ENCODE measurements at places on chromosomes 4 and X.
A peak's percentile ranks its signal among the peaks of the same experiment; 100 is the strongest.

DNA sequence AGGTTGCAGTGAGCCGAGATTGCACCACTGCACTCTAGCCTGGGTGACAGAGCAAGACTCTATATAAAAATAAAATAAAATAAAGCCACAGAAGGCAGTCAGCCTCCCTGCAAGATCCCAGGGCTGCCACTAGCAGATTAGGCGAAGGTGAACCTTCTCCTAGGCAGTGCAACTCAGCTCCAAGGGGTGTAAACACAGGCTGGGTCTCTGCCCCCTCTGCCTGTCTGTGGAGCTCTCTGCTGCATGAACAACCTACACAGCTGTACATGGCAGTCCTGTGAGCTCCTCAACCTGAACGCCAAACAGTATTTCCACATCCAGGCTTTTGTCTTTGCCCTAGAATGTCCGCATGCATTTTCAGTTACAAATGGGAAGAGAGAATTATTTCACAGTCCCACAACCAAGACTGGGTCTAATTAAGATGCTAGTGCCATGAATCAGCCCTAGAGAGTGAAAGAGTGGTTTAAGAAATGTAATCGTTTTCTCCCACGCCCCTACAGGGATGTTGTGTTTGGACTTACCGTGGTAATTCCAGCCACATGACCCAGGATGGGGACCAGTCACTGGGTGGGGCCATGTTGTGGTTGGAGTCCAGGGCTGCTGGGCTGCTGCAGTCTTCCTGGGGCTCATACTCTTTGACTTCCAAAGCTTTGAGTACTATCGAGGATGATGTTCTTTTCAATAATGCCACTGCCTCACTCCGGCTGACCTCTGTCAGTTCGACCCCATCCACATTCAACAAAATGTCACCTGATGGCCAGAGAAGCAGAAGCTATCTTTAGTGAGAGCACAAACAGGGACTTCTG is 99.0 kb downstream of the FIP1L1 start:
- no peak for DNase-seq

DNA sequence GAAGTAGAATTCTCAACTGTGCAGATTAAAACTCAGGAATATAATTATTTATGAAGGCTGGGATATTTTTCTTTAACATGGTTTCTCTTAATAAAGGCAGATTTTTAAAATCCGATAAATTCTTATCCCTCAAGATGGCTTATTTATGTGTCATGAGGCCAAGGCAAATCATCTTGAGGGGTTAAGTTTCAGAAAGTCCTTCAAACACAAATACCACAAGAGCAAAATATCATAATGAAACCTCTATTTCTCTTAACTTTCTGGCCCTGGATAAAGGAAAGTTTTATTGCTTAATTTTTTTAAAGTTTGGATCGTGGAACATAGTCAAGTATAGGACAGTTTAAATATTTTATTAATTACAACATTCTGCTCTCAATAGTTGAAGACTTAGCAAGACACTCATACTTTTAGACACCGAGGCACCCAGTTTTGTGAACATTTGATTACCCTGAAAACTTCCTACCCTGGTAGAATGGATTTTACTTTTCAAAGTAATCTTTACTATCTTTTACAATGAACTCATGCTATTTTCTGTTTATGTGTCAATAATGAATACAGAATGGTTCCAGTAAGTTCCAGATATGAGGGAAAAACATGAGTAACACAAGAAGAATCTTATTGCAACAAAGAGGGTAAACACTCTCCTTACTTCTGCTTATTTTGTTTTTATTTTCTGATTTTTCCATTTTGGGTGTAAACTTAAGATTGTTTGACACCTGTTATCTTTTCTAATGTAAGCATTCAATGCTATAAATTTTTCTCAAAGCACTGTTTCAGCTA is 200.7 kb upstream of the IL15 start:
- no peak for DNase-seq

DNA sequence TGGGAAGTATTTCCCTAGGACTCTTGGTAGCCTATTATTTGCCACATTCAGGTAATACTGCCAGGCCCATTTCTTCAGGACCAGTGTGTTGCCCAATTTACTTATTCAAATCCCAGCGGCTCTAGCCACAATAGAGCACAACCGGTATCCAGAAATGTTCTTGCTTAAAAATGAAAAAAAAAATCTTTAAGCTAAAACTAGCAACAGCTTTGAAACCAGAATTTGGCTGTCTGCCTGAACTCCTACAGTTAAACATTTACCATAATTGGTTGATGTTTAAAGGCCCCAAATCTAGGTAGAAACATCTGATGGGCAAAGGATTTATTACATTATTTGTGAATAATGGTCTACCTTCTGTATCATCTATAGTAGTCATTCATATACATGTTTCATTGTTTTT is 930 bp upstream of the SLITRK4 start:
- DNase-seq = no peak

DNA sequence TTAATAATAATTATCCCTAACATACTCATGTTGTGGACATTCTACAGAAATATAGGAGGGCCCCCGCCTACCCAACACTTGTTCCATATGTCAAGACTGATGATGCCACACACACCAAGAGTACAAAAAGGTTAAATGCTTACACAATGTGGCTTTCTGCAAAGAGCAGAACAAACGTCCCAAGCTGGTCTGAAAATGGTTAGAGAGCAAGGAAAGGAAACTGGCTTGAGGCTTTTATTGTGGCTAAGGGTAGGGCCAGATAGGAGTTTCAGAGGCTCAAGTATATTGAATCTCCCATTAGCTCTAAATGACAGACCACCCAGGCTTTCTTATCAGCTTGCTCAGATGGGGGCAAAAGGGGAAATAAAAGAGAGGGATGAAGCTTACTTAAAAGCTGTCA is 134.1 kb upstream of the C1QTNF7 start:
- DNase-seq = no peak

- DNase-seq = no peak
These were observed 15.0 kb upstream of the TMEM144 start for GRCh38 chr4:158195297-158195696.

DNA sequence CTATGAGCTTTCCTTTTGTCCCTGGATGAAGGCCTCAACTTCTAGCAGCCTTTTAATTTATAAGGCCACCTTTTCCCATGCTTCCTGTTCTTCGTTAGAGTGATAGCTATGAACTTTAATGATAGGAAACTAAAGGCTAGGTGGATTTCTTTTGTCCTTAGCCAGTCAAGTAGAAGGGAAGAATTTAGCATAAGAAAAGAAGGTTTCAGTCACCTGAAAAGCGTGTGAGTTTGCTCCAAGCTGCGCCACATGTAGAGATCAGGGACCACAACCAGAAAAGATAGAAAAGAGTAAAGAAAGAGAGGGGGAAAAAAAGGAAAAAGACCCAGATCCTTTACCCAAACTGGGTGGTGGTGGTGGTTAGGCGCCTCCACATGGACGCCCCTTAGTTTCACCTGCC is 28.6 kb downstream of the LUZP4 start:
- no peak for DNase-seq

- peak; percentile 38 for DNase-seq
These were observed 1.2 kb upstream of the MORF4L2 start for GRCh38 chrX:103687696-103688201.

DNA sequence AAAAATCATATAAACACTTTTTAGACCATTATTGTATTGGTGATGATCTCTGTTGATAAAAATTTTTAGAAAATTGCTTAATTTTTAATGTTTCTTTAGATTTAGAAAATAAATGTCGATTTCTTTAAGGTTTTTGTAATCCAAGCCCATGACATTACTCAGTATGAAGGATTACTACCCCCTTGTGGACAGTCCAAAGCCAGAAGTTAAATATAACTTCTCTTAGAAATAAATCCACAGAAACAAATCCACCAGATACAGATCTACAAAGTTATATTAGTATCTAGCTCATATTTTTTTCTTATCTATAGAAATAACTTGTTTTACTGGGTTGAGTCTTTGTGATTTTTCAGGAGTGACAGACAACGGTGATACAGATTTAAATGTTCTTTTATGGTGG is 18.9 kb downstream of the TIFA start:
- DNase-seq = no peak

DNA sequence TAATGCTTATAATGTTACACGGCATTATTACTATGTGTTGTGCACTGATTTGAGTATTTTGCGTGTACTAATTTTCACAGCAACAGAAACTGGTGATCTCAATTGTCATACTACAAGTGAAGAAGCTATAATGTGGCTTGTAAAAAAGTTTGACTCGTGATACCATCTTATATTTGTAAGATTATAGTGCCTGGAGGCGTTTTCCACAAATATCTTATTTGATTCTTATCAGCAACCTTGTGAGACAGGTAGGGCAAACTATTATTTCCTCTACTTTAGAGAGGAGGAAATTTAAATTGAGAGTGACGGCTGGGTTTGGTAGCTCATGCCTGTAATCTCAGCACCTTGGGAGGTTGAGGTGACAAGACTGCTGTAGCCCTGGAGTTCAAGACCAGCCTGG is 4.5 kb downstream of the CUL4B start:
- DNase-seq = no peak

- no peak for DNase-seq
These were observed 88.9 kb downstream of the UBE2K start for GRCh38 chr4:39786838-39787237.

DNA sequence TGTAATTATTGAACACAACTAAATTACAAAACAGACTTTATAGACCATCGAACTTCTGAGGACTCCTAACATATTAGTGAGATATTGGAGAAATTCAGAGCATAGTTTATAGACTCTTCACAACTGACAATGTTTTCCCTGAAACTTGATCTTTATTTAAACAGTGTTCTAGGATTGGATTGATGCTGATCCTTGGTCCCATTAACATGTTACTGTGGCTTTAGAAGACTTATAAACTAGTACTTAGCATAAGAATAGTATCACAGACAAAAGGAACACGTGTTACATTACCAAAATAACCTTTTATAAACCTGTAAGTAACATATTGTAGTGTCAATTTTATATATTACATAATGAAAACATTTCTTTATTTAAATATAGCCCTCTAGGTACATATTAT is 689.6 kb downstream of the CCSER1 start:
- no peak for DNase-seq

GRCh38 chrX:30702736-30703135 is 49.5 kb downstream of the GK start:
- no peak for DNase-seq

- no peak for DNase-seq
These were observed 41.1 kb downstream of the LUZP4 start for GRCh38 chrX:115330498-115331168.

GRCh38 chrX:1534301-1535168 is 2.5 kb downstream of the P2RY8 start:
- peak; percentile 35 for DNase-seq

- DNase-seq = no peak
These were observed 51.2 kb downstream of the DCUN1D4 start for GRCh38 chr4:51894059-51894645.

Data from stimulated activated CD4-positive, alpha-beta T cell treated with anti-CD3 and anti-CD28 coated beads, Interleukin-4, amount 100 ng/mL, for 1 hour (primary cell).